ENCODE measurements at places on chromosomes 4 and X. TPM values are rescaled to one million over a fixed set of nuclear protein-coding genes. Genes with fewer than 3 reads are reported as not detected.

GRCh38 chrX:118216087-118216486 is 99.5 kb upstream of the KLHL13 start:
- no peaks in the 10 kb centered on the region for H3K27me3 ChIP-seq
- DNase-seq = no peak
- no peak overlapping the region for H3K27ac ChIP-seq
- no peak overlapping the region for H3K4me3 ChIP-seq
- H3K4me1 ChIP-seq = no peaks in the 10 kb centered on the region

GRCh38 chr4:38669208-38669607 is 5.2 kb downstream of the KLF3 start:
- no peak overlapping the region for H3K27ac ChIP-seq
- no peak for DNase-seq
- H3K4me3 ChIP-seq = no peak overlapping the region
- peaks cover 12% of the 10 kb centered on the region for H3K4me1 ChIP-seq
- H3K36me3 ChIP-seq = no peaks in the 10 kb centered on the region
- H3K27me3 ChIP-seq = no peaks in the 10 kb centered on the region

DNA sequence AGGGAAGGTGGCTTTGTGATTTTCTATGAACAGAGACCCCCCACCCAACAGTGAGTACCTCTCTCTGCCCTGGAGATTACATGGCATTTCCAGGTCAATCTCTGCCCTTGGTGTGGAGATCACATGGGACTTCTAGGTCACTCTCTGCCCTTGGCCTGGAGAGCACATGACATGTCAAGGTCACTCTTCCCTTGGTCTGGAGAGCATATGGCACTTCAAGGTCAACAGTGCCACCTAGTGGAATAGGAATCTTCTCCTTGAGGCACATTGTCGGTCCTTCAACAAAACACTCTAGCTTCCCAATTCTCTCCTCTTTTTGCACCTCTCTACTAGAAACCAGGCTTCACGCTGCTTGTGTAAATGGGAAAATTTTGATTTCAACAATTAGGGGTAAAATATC is 66.2 kb upstream of the TACR3 start:
- no peak overlapping the region for H3K27ac ChIP-seq
- H3K4me3 ChIP-seq = no peak overlapping the region
- peak; percentile 67 for DNase-seq
- H3K4me1 ChIP-seq = no peaks in the 10 kb centered on the region
- H3K36me3 ChIP-seq = no peaks in the 10 kb centered on the region
- H3K27me3 ChIP-seq = no peaks in the 10 kb centered on the region

DNA sequence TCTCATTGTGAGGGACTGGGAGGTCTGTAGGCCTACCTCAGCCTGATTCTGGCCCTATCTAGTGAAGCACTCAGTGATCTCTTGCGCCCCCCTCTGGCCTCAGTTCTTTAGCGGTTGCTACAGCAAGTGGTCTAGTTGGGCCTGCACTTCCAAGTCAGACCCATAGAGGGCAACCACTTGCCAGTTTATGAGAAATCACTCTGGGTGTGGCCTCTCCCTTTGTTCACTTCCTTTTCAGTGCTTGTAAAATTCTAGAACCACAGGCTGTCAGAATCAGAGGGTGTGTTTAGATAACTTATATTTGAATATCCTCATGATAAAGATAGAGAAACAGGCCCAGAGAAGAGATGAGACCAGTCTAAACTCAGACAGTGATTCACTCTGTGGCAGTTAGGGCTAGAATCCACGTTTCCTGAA is 60.9 kb upstream of the LAS1L start:
- H3K27ac ChIP-seq = no peak overlapping the region
- H3K36me3 ChIP-seq = no peaks in the 10 kb centered on the region
- no peak overlapping the region for H3K4me3 ChIP-seq
- H3K27me3 ChIP-seq = no peaks in the 10 kb centered on the region
- peak; percentile 90 for DNase-seq

- no peak overlapping the region for H3K4me3 ChIP-seq
- H3K4me1 ChIP-seq = no peaks in the 10 kb centered on the region
- no peak overlapping the region for H3K27ac ChIP-seq
- DNase-seq = no peak
- H3K27me3 ChIP-seq = no peaks in the 10 kb centered on the region
These were observed 37.2 kb downstream of the HPF1 start for GRCh38 chr4:169720529-169720928.

- no peak overlapping the region for H3K27ac ChIP-seq
- H3K27me3 ChIP-seq = no peaks in the 10 kb centered on the region
- no peaks in the 10 kb centered on the region for H3K36me3 ChIP-seq
- H3K4me3 ChIP-seq = no peak overlapping the region
- peaks cover 3% of the 10 kb centered on the region for H3K4me1 ChIP-seq
These were observed 912.5 kb upstream of the TENM3 start for GRCh38 chr4:181330654-181331201.

Gene ZAR1
- total RNA-seq = 0.61 TPM

Gene PDCL2
- total RNA-seq = not detected

Gene OPN1MW3
- total RNA-seq = not detected

Measured in H9 (cell line).